ENCODE measurements at places on chromosomes 4 and X. TPM values are rescaled to one million over a fixed set of nuclear protein-coding genes. Genes with fewer than 3 reads are reported as not detected.

DNA sequence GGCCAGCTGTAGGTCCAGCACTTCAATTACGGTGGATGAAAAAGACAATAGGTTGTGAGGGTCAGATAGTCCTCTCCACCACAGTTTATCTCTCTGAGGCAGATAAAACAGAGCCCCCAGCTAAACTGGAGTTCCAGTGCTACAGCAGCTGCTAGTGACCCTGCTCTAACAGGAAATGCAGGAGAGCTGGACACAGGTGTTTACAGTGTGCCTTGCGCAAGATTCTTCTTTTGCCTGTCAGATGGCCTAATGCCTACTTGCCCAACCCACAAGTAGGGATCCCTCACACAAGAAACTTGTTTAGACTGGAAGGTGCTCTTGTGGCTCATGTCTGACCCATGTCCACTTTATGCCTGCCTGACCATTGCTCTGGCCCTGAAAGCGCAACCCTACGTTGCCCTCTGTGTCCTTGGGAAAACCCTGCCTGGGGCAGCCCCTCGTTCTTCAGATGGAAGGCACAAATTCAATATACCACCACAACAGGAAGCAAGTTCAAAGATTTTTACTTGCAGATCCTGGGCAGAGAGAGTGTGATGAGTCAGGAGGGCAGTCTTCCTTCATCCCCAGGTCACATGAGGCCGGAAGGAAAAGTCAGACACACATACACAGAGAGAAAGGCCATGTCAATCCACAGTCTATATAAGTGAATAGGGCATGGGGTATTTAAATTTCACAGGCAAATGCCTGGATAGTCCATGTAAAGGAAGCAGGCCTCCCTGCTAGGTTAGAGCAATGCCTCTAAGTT, 105.1 kb upstream of the ADGRL3 start:
- DNase-seq, result no peak

DNA sequence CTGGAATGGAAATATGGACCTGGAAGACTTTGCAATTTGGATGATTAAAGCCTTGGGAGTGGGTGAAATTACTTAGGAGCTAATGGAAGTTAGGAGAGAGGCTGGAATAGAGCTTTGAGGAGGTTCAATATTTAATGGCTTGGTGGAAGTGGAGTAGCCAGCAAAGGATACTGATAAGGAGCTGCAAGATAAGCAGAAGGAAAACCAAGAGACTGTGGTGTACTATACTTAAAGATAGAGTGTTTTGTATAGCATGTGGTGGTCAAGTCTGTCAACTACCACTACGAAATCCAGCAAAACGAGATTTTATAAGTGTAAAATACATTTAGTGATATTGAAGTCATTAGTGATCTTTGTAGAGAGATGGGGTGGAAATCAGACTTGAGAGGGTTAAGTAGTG, 54.0 kb upstream of the TMLHE start:
- no peak for DNase-seq

- DNase-seq, result no peak
These were observed 930.2 kb upstream of the GRID2 start for GRCh38 chr4:91373546-91373945.

DNA sequence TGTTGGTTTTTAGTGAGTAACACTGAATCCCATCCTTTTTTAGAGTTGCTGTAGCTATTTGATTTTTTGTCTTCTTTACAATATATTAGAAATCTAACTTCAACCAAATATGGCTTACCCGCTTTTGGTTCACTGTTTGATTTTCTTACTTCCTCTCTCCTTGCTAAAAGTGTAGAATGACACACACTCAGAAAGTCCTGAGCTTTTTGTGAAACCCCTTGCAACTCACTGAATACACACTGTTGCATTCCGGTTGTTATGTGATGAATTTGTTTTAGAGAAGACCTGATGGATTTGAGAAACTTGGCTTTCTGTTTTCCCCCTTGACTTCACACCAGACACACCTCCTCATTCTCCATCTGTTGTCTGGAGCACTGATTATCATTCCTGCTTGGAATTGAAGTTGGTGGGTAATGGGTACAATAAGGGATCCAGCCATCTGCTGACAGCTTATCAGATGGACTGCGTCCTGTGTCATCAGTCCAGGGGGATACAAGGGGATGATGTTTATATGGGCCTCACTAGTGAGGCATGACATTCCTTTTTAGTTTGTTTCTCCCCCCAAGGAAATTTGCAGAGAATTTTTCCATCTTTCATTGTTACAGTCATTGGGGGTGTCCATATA, 5.2 kb downstream of the TMEM164 start:
- no peak for DNase-seq

DNA sequence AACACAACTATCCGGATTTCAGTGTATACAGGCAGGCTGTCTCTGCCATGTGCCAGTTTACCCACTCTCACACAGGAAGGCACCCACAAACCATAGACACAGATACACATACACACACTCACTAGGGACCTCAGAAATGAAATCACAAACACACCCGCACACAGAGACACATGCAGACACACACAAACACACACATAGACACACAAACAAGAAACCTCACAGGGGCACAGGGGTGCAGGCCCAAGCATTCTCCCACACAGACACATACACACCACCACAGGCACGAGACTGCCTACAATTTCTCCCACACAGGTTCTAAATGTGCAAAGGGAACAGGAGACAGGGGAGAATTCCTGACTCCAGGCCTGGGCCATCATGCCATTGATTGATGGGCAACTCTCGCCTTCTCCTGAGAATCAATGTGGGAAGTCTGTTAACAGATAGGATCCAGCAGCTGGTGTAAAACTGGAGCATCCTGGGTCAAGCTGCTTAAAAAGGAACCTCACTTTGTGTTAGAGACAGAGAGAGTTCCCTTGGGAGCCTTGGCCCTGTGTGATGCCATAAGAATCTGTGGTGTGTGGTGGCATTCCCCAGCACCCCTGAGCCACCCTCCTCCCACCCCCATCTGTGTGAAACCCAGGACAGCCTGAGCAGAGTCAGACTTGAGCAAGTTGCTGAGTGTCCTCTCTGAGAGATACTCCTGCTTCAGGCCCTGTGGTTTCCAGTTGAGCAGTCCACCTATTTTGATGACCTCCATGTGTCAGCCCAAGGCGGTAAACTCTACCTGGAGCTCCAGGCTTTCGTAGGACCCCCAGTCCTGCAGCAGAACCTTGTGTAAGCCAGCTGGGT, 33.9 kb downstream of the NBDY start:
- no peak for DNase-seq

Gene MAGEA1
- not detected for total RNA-seq

GRCh38 chr4:137452799-137453198, 79.5 kb downstream of the PCDH18 start:
- DNase-seq, result no peak

GRCh38 chrX:130555757-130556156, 154.0 kb downstream of the RBMX2 start:
- no peak for DNase-seq

DNA sequence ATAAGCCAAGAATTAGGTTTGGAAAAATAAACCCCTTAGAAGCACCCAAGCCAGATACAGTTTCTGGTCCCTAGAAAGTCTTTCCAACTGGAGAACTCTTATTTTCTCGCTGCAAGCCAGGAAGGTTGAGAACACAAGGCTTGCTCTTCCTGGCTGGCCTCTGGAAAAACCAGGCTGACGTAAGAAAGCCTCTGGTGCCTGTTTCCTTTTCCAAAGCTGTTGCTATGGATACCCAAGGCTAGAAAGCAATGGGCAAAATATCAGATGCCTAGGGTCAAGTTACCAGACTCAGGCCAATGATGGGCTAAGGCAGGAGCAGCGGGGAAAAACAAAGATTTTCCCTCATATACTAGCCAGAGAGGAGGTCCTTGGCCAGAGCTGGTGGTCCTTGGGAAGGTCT, 281.6 kb downstream of the KLHL13 start:
- DNase-seq, result no peak
